Right lobe of liver (tissue), 6 donors: ENCODE measurements at places on chromosomes 16 and 17.

DNA sequence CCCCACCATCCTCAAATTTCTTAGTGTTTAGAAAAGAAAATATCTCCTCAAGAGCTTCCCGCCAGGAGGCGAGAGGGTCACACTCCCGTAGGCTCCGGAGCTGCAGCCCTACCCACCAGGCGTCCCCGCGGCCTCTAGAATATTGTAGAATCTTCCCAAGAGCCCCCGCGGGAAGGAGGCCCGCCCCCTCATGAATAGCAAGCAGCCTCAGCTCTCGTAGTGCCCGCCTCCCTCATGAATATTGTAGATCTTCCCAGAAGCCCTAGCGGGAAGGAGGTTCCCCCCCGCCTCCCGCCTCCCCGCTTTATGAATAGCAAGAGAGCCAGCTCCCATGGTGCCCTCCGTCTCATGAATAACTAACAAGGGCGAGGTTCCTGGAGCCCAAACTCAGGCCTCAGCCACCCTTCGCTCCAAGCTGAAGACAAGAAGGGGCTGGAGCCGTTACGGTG, at the start of gene FBXO47:
Gene FBXO47, minus strand, starts transcription at position 114 of the 449 bp plus-strand sequence. CDS start 4,378 bp downstream, outside the sequence.
- no peaks in the 10 kb centered on the region for H3K27me3 ChIP-seq
- peak within 1 kb of the TSS; percentile 25 for H3K4me3 ChIP-seq
- H3K27ac ChIP-seq: peak within 1 kb of the TSS; percentile 69

- DNase-seq: no peak
- H3K36me3 ChIP-seq: no peaks in the 10 kb centered on the region
- H3K27ac ChIP-seq: no peak overlapping the region
- H3K27me3 ChIP-seq: peaks cover 41% of the 10 kb centered on the region
- peak overlapping the region; percentile 50 for H3K4me3 ChIP-seq
These were observed 797 bp downstream of the HES7 start for GRCh38 chr17:8122924-8123694.

- H3K27ac ChIP-seq: peak overlapping the region; percentile 50
- H3K4me1 ChIP-seq: no peaks in the 10 kb centered on the region
- no peak overlapping the region for H3K4me3 ChIP-seq
- H3K36me3 ChIP-seq: no peaks in the 10 kb centered on the region
- H3K27me3 ChIP-seq: no peaks in the 10 kb centered on the region
These were observed 77.6 kb downstream of the NXN start for GRCh38 chr17:901964-902363.

- no peaks in the 10 kb centered on the region for H3K27me3 ChIP-seq
- no peak for DNase-seq
- peak overlapping the region; percentile 30 for H3K4me3 ChIP-seq
- no peaks in the 10 kb centered on the region for H3K36me3 ChIP-seq
These were observed 363.1 kb downstream of the WWOX start for GRCh38 chr16:78462288-78463208.

DNA sequence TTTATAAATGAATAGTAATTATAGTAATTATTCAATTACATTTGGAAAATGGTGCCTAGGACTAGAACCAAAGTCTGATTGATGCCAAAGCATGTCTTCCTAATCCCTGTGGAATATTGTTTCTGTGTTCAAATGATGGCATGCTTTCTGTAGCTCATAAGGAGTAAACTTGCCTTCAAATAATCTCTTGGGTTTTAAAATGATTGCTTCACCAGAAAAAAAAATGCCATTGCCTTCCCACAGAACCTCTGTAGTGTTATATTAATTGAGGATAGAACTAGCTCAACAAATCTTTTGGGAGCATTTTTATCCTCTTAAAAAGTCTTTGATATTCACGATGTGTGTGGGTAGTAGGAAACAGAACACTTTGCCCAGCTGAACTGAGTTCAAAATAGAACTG, 7.7 kb upstream of the TMEM100 start:
- no peak for DNase-seq
- no peaks in the 10 kb centered on the region for H3K36me3 ChIP-seq
- H3K27me3 ChIP-seq: no peaks in the 10 kb centered on the region

DNA sequence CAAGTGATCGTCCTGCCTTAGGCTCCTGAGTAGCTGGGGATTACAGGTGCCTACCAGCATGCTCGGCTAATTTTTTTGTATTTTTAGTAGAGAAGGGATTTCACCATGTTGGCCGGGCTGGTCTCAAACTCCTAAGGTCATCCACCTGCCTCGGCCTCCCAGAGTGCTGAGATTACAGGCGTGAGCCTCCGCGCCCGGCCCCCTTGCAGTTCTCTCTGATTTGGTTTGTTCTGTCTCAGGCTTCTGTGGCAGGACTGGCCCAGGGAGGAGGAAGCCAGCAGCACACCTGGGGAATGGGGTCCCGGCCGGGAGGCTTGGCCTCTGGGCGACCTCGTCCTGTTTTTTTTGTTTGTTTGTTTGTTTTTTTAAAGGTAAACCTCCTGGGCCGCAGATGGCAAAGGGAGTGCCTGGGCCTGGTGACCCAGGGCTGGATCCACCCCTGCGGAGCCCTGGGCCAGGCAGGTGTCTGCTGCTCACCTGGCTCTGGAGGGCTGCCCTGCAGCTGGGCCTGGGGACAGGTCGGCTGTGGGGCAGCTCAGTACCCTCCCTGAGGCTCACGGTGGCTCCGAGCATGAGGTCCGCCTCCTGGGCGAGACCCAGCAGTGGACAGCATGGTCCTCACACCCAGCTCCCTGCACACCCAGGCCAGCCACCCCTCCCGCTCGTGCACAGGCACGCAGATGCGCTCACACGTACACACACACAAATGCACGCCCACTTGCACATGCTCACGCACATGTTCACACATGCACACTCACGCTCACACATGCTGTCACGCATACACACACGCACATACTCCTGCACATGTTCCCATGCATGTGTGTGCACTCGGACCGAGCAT, 3.3 kb upstream of the NUDT16L1 start:
- no peaks in the 10 kb centered on the region for H3K27me3 ChIP-seq
- no peak overlapping the region for H3K4me3 ChIP-seq
- H3K4me1 ChIP-seq: no peaks in the 10 kb centered on the region
- H3K27ac ChIP-seq: peak overlapping the region; percentile 76
- H3K36me3 ChIP-seq: no peaks in the 10 kb centered on the region
